ENCODE measurements at places on chromosomes 5 and 9.

- DNase-seq = no peak
These were observed 432.6 kb downstream of the CYLC2 start for GRCh38 chr9:103427696-103428095.

DNA sequence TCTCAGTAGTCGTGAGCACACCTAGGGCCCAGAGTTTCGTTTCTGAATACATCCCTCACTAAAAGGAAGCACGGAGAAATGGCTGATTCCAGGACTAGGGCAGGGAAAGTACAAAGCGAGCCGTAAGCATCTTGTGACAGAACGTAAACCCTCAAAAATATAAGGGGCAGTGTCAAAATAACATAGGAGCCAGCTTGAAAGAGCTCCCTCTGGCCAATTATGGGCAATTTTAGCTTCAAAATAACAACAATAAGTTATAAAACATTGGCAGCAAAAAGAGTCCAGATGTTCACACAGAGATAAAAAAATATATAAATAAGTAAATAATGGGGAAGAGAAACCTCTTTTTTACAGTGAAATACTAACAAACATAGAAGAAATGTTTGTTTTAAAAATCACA, 18.5 kb upstream of the GLIS3 start:
- DNase-seq = no peak

DNA sequence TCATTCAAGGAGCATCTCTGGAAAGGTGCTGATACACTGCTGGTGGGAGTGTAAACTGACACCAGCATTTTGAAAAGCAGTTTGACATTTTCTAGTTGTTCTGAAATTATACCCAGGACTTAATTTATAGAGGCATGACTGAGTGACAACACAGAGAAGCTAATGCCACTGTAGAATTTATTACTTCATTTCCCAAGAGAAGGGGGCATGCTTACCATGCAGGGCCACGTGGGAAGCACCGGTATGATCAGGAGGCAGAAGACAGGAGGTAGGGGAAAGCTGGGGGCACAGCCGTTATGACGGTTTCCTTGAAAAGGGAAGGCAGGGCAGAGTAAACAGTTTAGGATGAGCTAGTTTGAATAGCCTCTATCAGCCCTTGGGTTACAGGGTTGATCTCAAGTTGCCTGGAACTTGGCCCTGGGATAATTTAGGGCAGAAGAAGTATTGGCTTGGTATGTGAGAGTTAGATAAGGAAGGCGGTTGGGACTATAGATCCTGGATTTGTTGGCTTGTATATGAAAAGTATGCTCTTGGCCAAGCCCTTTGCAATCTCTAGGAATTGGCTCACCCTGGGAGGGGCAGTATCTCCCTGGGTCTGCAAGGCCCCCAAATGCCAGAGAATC, 305.7 kb downstream of the ENC1 start:
- DNase-seq = no peak

- DNase-seq = no peak
These were observed 160.7 kb upstream of the ACOT12 start for GRCh38 chr5:81554647-81555046.

DNA sequence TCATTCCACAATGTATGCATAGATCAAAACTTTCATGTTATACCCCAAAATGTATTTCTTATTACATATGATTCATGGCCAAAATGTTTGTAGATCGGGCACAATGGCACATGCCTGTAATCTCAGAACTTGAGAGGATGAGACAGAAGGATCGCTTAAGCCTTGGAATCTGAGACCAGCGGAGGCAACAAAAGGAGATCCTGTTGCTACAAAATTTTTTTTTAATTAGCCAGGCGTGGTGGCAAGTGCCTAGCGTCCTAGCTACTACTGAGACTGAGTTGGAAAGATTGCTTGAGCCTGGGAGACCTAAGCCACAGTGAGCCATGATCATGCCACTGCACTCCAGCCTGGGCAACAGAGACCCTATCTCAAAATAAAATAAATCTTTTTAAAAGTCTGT, 89.9 kb downstream of the MAPKAP1 start:
- DNase-seq = no peak

- no peak for DNase-seq
These were observed 252.7 kb upstream of the IL12B start for GRCh38 chr5:159582756-159583541.

DNA sequence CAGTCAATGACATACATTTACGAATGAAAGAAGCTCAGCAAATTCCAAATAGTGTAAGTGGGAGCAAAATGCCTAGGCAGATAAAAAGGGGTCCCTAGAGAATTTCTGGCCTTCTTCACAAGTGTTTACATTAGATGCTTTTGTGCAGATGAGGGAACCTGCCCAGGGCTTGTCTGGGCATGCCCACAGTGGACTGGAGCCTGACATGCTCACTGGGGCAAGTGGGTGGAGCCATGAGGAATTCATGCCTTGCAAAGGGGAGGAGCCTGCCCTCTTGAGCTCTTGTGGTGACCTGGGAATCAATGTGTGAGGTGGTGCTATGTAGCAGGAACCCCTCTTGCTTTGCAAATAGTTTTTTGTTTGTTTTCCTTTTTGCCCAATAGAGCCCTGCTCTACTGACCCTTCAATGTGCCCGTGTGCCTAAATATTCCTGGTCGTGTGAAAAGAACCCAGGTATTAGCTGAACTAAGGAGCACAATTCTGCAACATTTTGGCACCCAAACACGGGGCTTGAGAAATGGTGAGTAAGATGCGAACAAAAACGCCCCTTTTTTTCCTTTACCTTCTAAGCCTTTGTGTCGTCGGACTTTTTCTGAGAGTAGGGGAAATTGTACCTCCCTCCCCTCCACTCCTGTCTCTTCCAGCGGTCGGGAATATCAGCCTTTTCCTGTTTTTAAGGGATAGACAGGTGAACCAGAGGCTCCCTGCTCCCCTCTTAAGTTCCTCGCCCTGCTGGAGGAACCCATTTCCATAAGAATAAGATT, 433.8 kb upstream of the CDH9 start:
- peak; percentile 67 for DNase-seq

Data from NT2/D1 (cell line).